ENCODE measurements at places on chromosomes 2 and 18. TPM values are rescaled to one million over a fixed set of nuclear protein-coding genes. Genes with fewer than 3 reads are reported as not detected.

ALPP gene
- not detected for total RNA-seq

EML6 gene
- total RNA-seq, result 0.20 TPM

IL1RN gene
- total RNA-seq, result not detected

HAUS1 gene
- total RNA-seq, result 32.2 TPM

YES1 gene
- 69.4 TPM for total RNA-seq

OTOF gene
- 0.54 TPM for total RNA-seq

SEPTIN10 gene
- 85.5 TPM for total RNA-seq

MAP3K20 gene
- 33.7 TPM for total RNA-seq

ARHGAP28 gene
- total RNA-seq, result 21.3 TPM

ENOSF1 gene
- 8.7 TPM for total RNA-seq

C1QL2 gene
- total RNA-seq, result not detected

ABCG5 gene
- total RNA-seq, result not detected

RAPH1 gene
- total RNA-seq, result 84.6 TPM

RAB6C gene
- total RNA-seq, result not detected

HNMT gene
- total RNA-seq, result 50.9 TPM

EHD3 gene
- 4.2 TPM for total RNA-seq

FOXI3 gene
- not detected for total RNA-seq

CRYBA2 gene
- not detected for total RNA-seq

UPP2 gene
- not detected for total RNA-seq

MROH2A gene
- total RNA-seq, result not detected

PLEKHA3 gene
- 8.3 TPM for total RNA-seq

ASXL3 gene
- not detected for total RNA-seq

MARCHF4 gene
- not detected for total RNA-seq

CSRNP3 gene
- total RNA-seq, result 2.7 TPM

INHBB gene
- total RNA-seq, result 2.4 TPM

LHCGR gene
- total RNA-seq, result not detected

PRSS56 gene
- not detected for total RNA-seq

FBXO36 gene
- total RNA-seq, result 2.6 TPM

ZSWIM2 gene
- not detected for total RNA-seq

TTN gene
- 0.05 TPM for total RNA-seq

RBFA gene
- 18.0 TPM for total RNA-seq

CIDEA gene
- total RNA-seq, result not detected

NDUFS1 gene
- 74.5 TPM for total RNA-seq

OSGEPL1 gene
- 3.2 TPM for total RNA-seq

SKOR2 gene
- not detected for total RNA-seq

PARD3B gene
- total RNA-seq, result 2.4 TPM

TBR1 gene
- not detected for total RNA-seq

CHRND gene
- not detected for total RNA-seq

PFN4 gene
- not detected for total RNA-seq

EFHD1 gene
- total RNA-seq, result 0.37 TPM

REG1B gene
- not detected for total RNA-seq

RTP5 gene
- total RNA-seq, result not detected

KYNU gene
- 0.25 TPM for total RNA-seq

KIF5C gene
- total RNA-seq, result 0.25 TPM

YWHAQ gene
- 194 TPM for total RNA-seq

RNASEH1 gene
- total RNA-seq, result 16.5 TPM
